ENCODE measurements at places on chromosomes 7 and 10.

DNA sequence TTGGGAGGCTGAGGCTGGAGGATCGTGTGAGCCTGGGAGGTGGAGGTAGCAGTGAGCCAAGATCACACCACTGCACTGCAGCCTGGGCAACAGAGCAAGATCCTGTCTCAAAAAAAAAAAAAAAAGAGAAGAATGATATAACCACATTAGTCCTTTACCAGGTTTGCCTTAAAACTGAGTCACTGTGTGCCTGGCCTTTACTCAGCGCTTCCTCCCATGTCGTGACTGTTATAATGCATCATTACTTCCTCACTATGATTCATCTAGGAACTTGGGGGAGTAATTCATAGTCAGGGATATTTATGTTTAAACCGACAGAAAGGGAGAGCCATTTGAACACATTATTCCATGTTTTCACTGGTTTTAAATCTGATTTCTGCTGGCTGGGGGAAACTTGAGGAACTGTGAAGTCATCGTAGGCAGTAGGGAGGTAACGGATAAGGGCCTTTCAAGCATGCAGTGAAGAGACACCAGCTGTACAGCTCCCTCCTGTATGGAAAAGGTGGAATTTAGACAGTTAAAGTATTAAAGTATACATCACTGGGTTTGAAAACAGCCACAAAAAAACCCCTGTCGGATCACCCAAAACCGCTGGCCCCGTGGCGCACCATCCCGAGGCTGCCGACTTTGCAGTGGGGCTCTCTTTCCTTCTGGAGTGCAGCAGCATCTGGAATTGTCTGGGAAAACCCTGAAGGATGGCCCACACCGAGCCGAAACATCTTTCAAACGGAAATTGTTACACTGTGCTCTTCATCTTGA, 119.8 kb downstream of the NKX6-2 start:
- no peak for DNase-seq

GRCh38 chr7:23546897-23547572, 15.3 kb upstream of the TRA2A start:
- DNase-seq: peak; percentile 81

DNA sequence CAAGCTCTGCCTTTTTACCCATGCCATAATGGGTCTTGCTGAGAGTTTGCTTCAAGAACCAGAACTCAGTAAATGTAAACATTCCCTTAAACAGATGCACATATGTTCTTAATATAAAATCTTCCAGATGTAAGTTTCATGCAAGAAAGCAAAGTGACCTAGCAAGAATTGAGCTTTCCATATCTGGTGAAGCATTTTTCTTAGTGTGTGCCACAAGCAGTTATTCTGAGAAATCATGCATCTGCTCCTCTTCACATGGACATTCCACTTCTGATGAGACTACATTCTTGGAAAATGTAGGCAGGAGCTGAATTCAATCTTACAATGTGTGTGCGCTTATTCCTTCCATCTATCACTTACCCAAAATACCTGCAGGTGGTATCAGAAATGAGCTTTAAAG, 227.8 kb upstream of the LRRTM3 start:
- no peak for DNase-seq

GRCh38 chr7:15491361-15491760, 70.5 kb downstream of the AGMO start:
- DNase-seq: no peak

- no peak for DNase-seq
Observed at GRCh38 chr10:30812018-30812851, 182.7 kb upstream of the LYZL2 start.

DNA sequence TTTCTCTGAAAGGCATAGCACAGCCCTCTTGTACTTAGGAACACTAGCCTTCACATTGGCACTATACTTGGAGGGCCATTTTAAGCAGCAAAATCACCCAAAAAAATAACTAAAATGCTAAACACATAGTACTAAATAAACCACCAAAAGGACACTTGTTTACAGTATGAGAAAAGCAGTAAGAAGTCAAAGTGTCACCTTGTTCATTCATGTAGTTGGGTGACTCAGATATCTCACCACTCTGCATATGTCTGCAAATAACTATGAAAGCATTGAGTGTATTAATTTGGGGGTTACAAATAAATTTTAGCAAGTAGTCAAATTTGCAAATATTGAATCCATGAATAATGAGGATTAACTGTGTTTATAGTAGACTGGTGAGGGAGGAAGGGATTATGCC, 107.6 kb downstream of the ELAPOR2 start:
- no peak for DNase-seq

- DNase-seq: no peak
Observed at GRCh38 chr10:122878799-122879338, 512 bp downstream of the FAM24B start.

DNA sequence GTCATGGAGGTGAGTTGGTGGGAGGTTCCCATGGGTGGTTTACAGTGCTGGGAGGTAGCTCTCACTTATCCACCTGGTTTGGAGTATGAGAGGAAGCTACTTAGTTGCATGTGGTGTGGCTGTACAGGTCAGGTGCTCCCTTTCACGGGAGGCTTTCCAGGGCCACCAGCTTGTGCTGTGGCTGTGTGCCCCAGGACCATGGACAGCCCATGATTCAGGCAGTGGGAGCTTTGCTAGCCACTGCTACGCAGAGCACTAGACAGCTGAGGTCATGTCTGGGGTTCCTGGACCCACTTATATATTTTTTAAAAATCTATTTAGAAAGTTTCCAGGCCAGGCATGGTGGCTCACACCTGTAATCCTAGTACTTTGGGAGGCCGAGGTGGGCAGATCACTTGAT, 42.5 kb upstream of the KCNMA1 start:
- no peak for DNase-seq

GRCh38 chr7:5477126-5477525, 53.5 kb upstream of the TNRC18 start:
- DNase-seq: no peak

DNA sequence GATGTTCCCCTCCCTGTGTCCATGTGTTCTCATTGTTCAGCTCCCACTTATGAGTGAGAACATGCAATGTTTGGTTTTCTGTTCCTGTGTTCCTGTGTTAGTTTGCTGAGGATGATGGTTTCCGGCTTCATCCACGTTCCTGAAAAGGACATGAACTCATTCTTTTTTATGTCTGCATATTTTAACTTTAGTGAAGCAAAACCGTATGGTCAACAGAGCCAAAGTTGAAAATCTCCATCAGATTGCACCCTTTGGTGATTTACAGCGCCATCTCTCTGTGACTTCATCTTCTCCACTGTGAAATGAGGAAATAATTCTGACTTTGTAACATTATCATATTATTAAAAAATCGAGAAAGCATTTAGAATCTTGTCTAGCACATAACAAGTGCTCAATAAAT, 132.3 kb upstream of the PLXDC2 start:
- DNase-seq: no peak

DNA sequence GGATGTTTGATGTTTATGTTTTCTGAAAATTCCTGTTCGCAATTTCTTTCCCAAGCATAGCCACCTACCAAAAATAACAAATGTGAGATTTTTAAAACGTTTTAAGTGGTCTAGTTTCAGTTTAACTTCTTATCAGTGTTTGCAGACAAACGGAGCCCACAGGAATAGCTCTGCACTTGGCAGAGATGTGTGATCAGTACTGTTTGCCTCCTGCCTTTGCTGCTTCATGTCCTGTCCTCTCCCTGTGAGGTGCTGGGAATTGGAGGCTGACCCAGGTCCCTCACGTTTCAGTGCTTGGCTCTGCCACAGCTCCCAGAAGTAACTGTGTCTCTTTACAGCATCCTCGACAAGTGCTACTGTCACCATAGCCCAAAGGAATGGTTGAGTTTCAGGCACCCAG, 1.2 kb downstream of the UCN3 start:
- DNase-seq: no peak

GRCh38 chr10:74558897-74559296, 267.5 kb upstream of the KAT6B start:
- peak; percentile 11 for DNase-seq

DNA sequence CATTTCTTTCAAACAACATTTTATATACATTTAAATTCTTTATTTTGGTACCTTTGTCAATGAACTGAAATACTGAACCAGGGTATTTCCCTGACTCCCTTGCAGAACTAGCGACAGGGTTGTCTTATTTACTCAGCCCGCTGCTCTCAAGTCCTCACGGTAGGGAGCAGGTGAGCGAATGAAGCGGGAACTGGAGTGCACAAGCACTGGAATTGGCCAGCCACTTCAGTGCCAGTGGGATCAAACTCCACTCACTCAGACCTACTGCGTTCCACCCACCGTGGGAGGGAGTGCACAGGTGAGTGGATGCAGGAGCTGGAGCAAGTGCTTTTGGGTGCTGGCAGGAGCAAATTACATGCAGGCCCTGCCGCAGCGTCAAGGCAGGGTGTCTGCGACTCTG, 28.1 kb upstream of the NEUROD6 start:
- no peak for DNase-seq

GRCh38 chr7:69603351-69603750, 5.1 kb downstream of the AUTS2 start:
- no peak for DNase-seq

GRCh38 chr10:83678850-83679249, 460.5 kb upstream of the GHITM start:
- DNase-seq: no peak

GRCh38 chr10:3534433-3534832, 250.6 kb downstream of the KLF6 start:
- DNase-seq: no peak

GRCh38 chr7:30562498-30562897, 32.2 kb upstream of the GARS1 start:
- no peak for DNase-seq

DNA sequence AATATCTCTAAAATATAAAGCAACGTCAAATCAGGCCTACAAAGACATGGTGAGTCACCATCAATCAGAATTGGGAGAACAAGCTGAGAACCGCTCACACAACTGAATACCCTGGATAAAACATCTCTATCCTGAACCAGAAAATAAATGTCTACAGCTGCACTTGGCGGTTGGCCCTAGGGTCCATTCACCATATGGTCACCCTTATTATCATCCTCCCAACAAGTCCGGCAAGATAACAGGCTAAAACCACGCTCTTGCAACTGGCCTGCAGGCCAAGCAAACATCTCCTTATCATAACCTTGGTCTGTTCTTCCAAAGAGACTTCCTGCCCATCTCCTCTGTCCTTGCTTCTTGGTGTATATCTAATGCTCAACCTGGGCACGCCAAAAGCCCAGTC, 310.7 kb downstream of the CALN1 start:
- DNase-seq: no peak

DNA sequence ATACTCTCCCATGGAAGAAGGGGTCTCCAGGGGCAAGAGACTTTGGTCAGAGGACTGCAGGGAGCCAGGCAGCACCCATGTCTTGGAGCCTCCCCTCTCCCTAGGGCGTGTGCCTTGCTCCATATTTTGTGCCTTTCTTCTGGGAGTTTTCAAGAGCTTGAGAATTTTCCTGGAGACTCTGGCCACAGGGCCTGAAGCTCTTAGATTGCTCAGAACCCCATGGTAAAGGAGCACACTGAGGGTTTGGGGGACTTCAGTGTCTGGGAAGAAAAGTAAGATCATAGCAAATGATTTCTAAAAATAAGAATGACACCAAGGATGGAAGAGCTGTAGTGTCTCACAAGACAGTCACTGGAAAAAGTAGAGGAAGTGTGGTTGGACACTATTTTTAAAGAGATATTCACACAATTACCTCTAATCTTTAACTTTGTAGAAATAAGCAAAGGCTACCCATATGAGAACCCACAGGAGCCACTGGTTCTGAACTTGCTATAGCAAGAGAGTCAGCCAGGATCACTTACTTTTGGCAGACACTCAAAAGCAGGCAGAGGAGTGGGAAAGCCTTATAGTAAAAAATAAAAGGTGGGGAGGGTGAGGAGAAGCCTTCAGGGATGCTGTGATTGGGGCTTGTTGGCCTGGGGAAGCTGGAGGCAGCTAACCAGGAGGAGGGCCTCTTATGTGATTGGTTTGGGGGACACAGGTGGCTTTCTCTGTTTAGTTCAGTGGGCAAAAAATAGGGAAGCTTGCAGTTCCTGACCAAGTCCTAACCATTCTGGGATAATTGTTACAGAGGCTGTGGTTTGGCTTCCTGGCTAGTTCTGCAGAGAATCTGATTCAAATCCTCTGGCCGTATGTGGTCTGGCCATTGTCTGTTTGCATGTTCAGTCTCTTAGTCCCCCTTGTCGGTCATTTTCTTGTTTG, 5.1 kb upstream of the CSGALNACT2 start:
- no peak for DNase-seq

GRCh38 chr10:124626759-124627380, 117.3 kb downstream of the FAM53B start:
- no peak for DNase-seq

- DNase-seq: no peak
Observed at GRCh38 chr7:50331564-50332208, 27.2 kb downstream of the IKZF1 start.

- DNase-seq: no peak
Observed at GRCh38 chr7:43289826-43290225, 177.4 kb downstream of the HECW1 start.

DNA sequence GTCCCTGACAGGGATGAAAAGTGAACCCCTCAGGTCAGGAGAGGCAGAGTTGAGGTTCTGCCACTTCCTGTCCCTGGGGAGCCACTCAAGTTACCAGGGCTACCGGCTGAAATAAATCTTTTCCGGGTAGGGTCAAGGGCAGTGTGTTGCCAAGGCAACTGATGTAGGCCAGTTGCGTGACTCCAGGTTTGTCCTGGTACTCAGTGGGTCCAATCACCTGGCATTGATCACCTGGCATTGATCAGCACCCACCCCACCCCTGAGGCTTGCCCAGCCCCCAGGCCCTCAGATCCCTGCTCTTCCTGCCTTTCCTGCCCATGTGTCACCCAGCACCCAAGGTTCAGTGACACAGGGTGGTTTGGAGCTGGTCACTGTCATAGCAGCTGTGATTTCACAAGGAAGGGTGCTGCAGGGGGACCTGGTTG, 5.9 kb downstream of the SAP25 start:
- no peak for DNase-seq

GRCh38 chr7:77558284-77558967, 21.3 kb downstream of the PTPN12 start:
- DNase-seq: no peak

DNA sequence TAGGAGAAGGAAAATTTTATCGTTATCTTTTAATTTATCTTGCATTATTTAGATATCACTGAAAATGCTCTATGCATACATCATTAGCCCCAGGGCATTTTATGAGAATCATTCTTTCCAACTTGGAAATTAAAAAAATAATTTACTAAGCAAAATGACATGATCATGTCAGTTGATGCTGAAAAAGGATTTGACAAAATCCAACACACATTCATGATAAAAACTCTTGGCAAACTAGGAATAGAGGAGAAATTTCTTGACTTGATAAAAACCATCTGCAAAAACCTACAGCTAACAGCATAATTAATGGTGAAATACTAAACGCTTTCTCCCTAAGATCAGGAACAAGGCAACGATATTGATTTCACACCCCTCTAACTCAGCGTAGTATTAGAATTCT, 40.2 kb upstream of the RSU1 start:
- DNase-seq: no peak

Measured in D341Med (cell line).